ENCODE measurements at places on chromosomes 13 and 19.

DNA sequence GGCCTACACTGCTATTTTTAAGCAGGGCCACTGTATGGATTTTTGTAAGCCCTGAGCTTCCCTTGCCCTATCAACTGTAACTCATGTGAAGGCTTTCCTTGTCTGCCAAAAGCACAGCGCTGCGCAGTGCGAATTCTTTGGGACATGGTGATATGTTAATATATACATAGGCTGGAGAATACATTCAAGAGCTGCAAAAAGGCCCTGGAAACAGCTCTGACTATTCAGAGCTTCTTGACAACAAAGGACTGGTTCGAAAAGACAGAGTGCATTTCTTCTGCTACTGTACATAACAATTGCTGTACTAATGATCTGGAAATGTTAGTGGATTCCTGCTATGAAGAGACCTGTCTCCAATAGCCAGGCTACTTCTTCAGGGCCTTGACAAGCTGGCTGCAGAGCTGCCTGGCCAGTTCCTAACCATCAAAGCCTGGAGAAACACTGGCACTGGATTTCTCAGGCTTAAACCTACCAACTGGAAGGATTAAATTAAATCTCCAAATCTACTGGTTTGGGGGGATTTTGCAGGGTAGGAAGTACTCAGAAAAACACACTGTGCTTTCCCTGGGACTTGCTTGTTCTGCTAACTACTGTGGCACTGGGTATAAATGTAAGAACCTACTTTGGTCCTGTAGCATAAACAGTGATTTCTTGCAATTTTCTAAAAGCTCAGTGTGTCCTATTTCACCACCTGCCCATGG lies 246.9 kb downstream of the DNAJC15 start:
- no peak for DNase-seq

- DNase-seq = no peak
These were observed 110.2 kb upstream of the TSHZ3 start for GRCh38 chr19:31459430-31459829.

DNA sequence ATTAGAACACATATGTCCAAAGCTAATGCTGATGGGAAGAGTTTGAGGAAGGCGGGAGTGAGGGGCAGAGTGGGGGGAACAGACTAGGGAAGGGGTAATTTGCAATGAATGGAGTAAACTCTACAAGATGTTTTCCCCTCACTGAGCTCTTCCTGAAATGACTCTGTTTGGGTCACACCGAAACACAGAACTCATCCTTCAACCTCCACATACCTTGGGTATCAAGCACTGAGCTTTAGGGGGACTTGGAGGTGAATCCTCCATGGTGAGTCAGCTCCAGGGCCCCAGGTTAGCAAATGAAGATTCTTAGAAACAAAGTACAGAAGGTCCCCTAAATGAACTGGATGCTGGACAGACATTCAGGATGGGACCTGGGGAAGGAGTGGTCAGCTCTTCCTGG lies 1.3 kb upstream of the SIGLEC10 start:
- DNase-seq = no peak

DNA sequence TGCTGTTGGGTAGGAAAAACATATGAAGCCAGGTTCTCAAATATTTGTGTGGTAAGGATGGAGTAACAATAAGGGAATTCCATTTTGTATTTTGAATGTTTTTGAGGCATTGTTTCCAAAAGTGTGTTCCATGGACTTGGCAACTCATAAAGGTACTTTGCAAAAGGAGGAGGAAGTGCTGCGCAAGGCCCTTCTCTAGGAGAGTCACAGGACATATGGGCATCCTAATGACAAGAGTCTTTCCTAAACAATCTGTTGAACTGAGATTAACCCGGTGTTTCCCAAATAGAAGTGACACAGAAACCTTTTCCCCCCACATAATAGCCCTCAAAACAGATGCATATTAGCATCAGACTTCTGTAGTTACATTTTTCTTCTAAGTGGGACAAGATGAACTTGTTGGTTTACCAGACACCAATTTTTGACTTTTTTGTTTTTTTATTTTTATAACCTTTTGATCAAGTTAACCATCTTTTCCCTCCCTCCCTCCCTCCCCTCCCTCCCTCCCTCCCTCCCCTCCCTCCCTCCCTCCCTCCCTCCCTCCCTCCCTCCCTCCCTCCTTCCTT lies 209.3 kb downstream of the PCCA start:
- DNase-seq = no peak

DNA sequence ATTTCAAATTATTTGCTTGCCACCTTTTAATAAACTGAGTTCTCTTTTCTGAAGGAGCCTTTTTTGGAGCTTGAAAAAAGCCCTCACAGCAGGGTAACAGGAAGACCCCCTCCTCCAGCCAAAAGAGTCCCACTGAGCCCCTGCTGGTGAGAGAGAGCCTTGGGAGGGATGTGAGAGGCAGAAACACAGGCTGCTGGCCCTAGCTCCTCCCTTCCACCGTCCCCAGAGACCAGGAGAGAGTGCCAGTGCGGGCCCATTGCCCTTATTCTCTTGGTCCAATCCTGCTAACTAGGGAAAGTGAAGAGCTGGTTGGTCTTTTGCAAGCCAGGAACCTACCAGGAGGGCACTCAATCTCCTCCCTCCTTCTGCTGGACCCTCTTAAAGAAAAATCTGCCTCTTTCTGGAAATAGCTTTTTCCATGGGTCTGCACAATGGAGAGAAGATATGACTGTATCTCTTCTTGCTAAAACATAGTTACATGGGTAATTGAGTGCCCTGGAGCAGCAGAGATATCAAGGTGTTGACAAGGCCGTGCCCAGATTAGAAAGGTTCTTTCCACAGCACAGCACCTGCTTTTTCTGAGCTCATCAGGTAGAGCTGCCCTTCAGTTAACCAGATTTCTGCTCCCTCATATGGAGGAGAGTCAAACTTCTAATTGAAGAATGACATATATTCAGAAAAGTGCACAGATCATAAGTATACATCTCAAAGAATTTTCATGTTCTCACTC lies 113.9 kb downstream of the LRCH1 start:
- no peak for DNase-seq

DNA sequence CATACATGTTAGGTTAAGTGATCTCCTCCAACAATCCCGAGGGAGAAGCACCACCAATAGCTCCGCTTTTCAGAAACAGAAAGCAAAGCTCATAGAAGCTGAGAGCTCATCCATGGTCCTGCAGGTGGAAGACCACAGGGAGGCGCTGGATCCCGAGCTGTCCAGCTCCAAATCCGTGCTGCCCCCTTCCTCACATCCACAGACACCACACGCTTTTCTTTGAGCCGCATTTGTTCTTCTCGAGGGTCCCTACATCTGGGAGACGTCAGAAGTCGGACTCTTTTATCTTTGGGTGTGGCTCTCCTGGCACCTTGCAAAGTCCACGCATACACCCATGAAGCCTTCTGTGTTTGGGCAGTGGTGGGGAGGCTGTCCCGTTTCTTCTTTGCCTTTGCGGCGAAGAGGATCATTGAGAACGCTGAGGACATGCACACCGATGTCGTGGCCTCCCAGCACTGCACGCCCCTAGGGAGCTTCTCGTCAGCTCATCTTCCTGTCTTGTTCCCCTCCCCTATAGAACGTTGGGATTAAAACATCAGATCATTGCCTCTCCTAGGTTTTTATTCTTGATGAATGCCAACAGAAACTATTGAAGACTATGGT lies 184.8 kb downstream of the TEX29 start:
- DNase-seq = no peak

DNA sequence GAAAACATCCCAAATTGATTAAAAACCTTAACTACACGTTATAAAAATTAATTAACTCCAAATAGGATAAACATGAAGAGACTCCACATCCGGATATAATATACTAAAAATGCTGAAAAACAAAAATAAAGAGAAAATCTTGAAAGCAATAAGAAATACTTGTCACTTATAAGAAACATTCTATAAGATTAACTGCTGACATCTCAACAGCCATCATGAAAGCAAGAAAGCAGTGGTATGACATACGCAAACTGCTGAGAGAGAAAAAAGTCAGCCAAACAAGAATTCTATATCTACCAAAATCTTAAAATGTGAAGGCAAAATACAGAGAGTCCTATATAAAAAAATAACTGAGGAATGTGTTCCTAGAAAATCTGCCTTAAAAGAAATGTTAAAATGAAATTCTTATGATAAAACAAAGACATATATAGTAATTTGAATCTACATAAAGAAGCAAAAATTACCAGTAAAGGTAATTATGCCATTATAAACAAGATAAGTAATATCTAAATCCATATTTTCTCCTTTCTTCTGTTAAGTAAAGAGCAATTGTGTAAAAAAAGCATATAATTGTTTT lies 1851.1 kb downstream of the PCDH9 start:
- no peak for DNase-seq

DNA sequence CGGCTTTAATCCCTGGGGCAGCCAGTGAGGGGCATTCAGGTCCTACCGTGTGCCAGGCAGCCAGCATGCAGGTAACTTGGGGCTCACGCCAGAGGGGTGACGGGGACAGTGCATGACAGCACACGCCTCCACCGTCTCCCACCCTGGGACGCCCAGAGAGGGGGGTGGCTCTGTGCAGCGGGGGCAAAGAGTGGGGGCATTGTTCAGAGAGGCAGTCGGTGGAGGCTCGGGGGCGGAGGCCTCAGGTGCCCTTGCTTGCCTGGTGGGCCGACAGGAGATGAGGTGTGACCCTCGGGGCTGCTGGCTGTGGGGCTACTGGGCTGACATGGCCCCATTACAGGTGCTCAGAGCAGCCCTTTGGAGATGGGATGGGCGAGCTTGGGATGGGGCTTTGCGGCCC lies 18.4 kb downstream of the PLIN4 start:
- no peak for DNase-seq

DNA sequence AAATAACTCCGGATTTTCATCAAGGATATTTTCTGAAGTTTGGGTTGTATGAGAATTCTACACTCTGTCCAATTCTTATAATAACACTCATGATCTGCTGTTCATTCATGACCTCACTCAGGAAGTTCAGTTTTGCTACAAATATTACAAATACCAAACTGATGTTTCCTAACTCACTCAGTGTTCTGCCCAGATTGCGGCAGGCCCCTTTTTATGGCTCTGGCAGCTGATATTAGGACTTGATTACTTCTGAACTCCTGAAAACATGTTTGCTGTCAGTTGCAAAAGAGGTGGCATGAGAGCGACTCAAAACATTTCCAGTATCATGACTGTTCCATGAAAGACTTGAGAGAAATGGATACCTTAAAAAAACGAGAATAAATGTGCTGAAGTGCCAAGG lies 188.0 kb downstream of the RGCC start:
- DNase-seq = no peak

DNA sequence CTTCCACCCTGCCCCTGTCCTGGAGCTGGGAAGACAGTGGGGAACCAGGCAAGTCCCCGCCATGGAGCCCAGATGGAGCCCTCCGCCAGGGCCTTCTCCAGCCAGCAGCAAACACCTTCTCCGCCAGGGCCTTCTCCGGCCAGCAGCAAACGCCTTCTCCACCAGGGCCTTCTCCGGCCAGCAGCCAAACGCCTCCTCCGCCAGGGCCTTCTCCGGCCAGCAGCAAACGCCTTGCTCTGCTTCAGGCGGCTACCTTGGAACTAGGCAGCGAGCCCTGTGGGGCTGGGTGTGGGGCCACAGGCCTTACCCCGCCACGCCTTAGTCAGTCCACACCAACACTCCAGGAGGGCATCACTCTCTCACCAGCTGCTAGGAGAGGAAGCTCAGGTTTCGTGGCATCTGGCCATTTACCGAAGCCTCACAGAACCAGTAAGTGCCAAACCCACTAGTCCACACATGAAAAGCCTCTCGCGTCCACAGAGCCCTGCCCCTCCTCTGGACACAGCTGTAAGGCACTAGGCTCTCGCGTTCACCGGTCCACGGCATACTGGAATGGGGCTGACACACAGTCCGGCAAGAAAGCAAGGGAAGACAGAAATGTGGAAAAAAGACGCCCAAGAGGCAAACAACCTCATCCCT lies 41.0 kb downstream of the MLLT1 start:
- no peak for DNase-seq

GRCh38 chr19:13013649-13014048 lies 18.4 kb downstream of the NFIX start:
- no peak for DNase-seq

GRCh38 chr13:19860884-19861655 lies 2.4 kb downstream of the ZMYM5 start:
- no peak for DNase-seq

DNA sequence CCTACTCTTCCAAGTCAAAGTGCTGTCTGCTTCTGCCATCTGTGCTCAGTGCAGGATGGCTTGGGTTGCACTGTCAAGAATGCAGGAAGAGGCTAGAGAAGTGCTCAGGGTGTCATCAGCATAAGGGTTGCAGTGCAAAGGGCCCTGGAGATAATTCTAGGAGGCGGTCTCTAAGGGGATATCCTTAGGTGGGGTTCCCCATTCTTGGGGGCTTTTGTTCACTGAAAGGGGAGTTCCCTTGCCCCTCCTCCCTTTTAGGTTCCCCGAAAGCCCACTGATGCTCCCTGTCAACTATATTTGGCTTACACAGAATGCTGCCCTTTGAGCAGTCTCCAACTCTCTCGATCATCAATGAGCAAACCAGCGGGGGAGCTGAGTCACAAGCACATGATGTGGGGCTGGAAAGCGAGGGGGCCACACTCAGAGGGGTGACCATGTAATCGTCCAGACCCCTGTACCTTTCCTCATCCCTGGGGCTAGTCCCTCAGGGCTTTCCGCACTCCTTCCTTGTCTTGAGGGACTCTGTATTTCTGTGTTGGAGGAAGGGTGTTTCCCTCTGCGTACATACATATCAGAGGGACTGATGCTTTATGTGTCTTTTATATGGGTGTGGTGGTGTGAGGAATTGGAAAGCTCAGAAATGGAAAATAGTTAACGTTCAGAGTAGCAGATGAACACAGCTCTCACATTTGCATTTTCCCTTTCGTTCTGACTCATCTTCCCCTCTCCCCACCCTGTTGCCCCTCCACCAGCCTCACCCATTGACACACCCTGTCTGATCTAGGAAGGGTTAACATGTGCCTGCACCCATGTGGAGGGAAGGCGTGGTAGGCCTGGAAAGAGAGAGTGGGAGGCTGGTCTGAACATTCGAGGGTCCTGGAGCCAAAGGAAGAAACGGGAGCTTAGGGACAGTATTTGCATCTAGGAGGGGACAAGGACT lies 6.7 kb downstream of the ZBTB32 start:
- peak; percentile 84 for DNase-seq

DNA sequence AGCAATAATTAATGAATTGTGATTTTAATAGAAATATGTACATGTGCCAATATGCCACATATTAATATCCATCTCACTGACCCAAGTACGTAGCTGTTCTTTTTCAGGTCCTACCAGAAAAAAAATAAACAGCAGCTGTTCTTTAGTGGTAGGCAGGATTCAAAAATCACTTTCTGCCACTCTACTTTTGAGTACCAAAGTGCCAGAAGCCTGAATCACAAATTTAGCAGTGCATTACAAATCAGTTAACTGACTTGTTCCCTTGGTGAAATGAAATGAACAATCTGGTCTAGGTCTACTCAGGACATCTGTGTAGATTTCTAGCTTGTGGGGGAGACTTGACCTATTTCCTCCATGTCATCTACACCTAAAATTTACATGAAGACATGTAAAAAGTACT lies 775.5 kb upstream of the GPC6 start:
- no peak for DNase-seq
